Activated naive CD4-positive, alpha-beta T cell treated with anti-CD3 and anti-CD28 coated beads, Interleukin-2, amount 10 ng/mL, durations not matched to agents 7 days and 5 days (primary cell): ENCODE measurements at places on chromosomes 2 and 18.
A peak's percentile ranks its signal among the peaks of the same experiment; 100 is the strongest.

- no peak for DNase-seq
Observed at GRCh38 chr2:143937723-143938350, 582.1 kb downstream of the ZEB2 start.

DNA sequence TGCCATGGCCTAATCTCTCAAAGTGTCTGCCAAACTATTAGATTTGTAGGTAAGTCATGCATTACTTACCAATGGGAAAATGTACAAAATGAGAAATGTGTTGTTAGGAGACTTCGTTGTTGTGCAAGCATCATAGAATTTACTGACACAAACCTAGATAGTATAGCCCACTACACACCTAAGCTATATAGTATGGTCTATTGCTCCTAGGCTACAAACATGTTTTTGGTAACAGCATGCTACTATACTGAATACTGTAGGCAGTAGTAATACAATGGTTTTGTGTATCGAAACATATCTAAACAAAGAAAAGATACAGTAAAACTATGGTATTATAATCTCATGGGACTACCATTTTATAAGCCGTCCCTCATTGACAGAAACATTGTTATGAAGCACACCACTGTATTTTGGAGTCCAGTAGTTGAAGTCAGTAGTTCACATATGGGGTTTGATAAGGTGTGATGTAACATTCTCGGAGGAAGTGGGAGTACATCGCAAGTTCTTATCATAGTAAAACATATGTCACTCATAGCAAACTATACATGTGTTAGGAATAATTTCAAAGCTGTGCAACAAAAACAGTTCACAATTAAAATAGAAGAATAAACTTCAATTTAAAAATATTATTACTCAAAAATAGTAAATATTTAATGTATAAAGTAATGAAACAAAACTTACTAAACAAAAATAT is 12.0 kb upstream of the GTF2A1L start:
- no peak for DNase-seq

- DNase-seq = peak; percentile 60
Observed at GRCh38 chr2:217510771-217511291, 492.0 kb downstream of the TNS1 start.

- DNase-seq = no peak
Observed at GRCh38 chr2:50551018-50551726, 480.8 kb downstream of the NRXN1 start.

DNA sequence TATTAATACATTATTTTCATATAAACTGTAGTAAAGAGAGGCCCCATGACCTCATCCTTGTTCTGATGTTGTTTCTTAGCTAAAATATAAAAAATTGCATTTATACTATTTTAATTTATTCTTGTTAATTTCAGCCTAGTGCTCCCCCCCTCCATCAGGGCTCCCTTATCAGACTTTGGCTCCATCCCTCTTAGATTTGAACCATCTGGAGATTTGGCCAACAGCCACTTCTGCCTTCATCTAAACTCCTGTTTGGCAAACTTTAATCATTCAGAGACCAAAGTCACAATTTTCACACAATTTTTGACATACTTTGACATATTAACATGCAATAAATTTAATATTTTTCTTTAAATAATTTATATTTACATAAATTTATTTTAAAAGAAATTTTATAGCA is 569.3 kb downstream of the TDRD15 start:
- no peak for DNase-seq

GRCh38 chr2:74406035-74406434 is 15.4 kb downstream of the C2orf81 start:
- no peak for DNase-seq

- no peak for DNase-seq
Observed at GRCh38 chr18:77658751-77659448, 409.3 kb downstream of the GALR1 start.

DNA sequence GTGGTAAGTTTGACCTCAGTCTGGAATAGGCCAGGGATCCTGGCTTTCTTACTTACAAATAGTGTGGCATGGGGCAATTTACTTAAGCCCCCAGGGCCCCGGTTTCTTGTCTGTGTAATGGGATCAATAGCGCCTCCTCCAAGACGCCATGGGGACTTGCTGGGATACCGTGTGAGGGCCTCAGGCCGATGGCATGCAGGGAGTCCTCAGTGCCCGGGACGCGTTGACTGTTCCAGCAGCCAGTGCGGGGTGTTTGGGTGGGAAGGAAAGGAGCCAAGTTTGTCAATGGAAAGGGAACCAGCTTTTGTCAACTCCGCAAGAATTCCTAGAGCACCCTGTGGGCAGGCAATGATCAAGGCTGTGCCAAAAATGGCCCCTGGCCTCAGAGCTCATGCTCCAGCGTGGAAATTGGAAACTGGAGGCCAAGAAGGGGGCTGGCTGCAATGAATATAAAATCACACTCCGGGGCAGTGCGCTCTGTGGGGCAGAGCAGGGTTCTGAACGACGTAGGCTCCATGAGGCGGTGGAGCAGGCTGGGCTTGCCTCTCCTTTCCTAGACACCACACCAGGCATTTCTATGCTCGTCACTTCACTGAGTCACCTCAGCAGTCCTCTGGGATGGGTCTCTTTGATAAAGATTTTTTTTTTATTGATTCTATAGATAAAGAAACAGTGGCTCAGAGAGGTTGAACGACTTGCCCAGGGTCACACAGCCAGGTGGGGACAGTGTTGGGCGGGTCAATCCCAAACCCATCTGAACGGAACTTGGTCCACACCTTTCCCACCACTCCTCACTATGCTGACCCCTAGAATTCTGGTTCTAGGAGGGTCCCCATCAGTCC is 56.7 kb upstream of the ASAP2 start:
- DNase-seq = no peak

DNA sequence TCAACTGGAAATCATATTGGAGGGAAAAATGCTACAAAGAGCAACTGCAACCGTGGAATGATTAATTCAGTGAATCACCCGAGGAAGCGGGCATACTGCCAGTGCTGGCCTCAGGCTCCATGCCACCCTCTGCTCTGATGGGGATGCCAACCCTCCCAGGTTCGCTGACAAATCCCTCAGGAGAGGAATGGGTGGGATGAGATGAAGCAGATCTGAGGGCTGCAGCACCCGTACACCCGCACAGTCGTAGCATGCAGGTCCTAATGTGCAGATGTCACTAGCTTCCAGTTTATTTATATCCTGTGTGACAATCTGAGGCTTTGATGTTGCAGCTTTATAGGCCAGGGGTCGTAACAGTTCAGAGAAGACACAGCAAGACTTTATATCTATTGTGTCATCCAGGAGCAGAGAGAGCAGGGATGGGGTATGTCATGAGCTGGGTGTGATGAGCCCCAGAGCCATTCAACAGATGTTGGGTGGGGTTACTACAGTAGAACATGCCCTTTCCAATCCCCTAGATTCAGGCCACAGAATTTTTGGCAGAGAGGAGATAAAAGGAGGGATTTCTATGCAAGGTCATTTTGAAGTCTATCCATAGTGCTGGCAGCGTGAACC is 44.6 kb downstream of the DPP4 start:
- no peak for DNase-seq

GRCh38 chr2:9644021-9644420 is 13.2 kb upstream of the YWHAQ start:
- DNase-seq = no peak

DNA sequence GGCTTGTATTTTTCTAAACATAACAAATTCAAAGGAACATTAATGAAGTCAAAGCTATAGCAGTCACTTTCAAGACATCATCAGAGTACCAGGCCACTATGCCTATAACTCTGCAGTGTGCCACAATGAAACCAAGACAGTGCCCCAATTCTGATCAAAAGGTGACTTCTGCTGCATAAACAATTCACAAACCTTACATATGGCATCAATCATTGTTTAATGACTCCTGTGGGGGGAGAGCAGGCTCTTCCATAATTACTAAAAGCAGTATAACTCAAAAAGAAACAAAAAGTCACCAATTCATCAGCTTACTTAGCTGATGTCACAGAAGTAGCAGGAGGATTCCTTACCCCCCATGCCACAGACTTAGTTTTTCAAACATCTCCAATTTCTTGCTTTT is 15.5 kb downstream of the LPIN2 start:
- no peak for DNase-seq

DNA sequence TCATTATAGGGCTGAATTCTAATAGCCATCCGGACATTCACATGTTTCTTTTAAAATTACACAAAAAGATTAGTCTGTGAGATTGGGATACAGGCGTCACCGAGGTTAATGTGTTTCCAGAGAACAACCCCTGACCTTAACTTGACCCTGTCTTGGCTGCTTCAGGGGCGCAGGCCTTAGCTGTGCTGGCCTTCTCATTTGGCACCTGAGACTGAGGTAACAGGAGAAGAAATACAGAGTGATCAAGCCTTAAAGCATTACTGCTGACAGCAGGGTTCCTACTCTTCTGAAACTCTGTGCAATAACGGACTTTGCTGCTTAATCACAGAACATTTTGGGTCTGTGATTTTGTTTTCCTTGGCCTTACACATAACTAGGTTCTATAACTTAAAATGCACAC is 92.6 kb downstream of the RAPH1 start:
- DNase-seq = no peak

- DNase-seq = no peak
Observed at GRCh38 chr2:17604050-17604449, 63.6 kb downstream of the VSNL1 start.

DNA sequence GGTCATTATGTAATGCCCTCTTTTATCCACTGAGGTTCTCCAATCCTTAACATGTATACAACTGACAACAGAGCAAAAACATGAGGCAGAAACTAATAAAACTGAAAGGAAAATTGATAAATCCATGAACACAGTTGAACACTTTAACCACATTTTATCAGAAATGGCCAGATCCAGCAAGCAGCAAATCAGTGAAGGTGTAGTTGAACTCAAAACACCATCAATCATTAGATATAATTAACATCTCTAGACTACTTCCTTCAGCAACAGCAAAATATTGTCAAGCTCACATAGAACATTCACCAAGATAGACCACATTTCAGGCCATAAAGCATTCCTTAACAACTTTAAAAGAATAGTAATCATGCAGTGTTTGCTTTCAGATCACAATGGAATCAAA is 72.9 kb downstream of the HS6ST1 start:
- no peak for DNase-seq

GRCh38 chr2:31020713-31021112 is 117.5 kb downstream of the GALNT14 start:
- DNase-seq = no peak

- no peak for DNase-seq
Observed at GRCh38 chr2:26968001-26968400, 2.4 kb upstream of the MAPRE3 start.

DNA sequence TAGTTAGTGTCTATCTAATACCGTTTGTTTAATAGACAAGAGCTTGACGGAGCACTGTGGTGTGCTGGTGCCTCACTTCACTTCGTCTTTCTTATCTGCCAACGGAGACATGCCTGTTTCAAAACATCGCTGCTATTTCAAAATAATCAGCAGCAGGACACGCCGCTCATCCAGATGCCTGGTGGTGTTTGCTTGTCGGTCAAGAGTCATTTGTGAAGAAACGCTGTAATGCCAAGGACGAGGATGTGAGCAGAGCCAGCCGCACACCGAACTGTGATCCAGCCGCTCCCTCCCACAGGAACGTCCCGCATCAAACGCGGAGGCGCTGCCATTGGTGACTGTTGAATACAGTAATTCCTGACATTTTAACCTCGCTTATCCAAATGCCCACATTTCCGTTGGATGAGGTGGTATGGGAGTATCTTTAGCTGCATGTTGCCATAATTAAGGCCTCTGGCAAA is 432.4 kb downstream of the FBXO15 start:
- DNase-seq = no peak

GRCh38 chr18:77087393-77088141 is 45.0 kb downstream of the MBP start:
- no peak for DNase-seq

- no peak for DNase-seq
Observed at GRCh38 chr2:32626639-32627221, 1.1 kb upstream of the TTC27 start.

DNA sequence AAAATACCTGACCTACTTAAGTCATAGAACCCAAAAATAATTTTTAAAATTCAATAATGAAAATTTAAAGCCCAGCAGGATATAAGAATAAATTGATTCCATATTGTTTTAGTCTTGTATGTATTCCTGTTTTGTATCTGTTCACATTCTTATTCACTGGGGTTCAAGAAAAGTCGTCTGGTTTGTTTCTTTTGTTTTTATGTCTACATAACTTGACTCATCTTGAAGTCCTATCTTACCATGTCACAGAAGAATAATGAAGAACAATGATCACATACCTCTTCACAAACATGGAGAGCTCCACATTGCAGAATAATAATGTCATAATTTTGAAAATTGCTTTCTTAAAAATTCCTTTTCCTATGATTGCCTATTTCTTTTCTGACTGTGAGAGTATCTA is 43.4 kb upstream of the LRP1B start:
- no peak for DNase-seq

- DNase-seq = no peak
Observed at GRCh38 chr2:65465124-65465523, 32.7 kb upstream of the SPRED2 start.

- DNase-seq = no peak
Observed at GRCh38 chr2:220394433-220394832, 767.0 kb downstream of the SLC4A3 start.

GRCh38 chr18:70454704-70455322 is 166.0 kb downstream of the SOCS6 start:
- DNase-seq = peak; percentile 41

- DNase-seq = no peak
Observed at GRCh38 chr2:180033993-180034894, 27.1 kb upstream of the CWC22 start.

GRCh38 chr2:233833345-233833744 is 21.0 kb downstream of the HJURP start:
- peak; percentile 10 for DNase-seq
